ENCODE measurements at places on chromosomes 2 and 18.

DNA sequence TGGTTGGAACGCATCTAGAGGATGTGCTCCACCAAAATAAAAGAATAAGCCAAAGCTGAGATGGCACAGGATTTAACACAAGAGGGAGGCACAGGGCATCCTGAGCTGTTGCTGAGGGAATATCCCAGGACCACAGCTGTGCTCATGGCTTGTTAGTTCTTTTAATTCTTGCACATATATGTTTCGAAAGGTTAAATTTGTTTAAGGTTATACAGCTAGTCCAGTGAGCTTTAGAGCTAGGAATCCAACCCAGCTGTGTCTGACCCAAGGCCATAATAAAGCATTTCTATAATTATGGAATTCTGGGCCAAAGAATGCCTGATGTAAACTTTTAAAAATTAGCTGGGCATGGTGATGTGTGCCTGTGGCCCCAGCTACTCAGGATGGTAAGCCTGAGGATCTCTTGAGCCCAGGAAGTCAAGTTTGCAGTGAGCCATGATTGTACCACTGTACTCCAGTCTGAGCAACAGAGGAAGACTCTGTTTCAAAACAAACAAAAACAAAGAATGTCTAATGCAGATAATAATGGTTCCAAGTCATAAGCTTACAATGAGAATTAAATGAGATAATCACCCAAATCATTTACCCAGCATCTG, 66.4 kb upstream of the CCBE1 start:
- no peak for DNase-seq

DNA sequence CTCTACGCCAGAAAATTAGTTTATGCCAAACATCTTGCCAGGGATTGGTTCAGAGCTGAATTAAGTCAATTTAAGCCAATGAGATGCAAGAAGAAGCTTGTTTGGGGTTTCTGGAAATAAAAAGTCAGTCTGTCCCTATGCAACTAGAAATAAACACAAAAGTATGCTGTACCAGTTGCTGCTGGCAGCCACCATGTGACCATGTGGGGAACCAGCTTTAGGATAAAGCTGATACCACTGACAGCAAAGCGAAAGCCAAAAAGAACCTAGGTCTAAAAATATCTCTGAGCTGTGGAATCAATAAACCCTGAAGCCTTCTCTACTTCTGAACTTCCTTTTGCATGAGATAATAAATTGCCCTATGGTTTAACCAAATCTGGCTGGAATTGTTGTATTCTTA, 181.8 kb upstream of the PARD3B start:
- no peak for DNase-seq

DNA sequence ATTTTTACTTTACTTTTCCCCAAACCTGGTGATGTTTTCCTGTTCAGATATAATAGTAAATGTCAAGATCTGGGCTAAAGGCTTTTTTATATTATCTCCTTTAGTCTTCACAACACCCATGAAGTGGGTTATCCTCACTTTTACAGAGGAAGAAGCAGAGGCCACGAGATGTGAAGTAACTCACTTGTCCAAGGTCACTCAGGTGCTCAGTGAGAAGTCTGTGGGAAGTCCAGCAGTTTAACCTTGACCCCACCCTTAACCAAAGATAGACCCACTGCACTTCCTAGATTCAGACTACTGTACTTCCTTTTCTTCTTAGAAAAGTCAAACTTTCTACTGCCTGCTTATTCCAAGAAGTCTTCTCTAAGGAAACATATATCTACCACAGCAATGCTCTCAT, 56.3 kb upstream of the STAT1 start:
- no peak for DNase-seq

DNA sequence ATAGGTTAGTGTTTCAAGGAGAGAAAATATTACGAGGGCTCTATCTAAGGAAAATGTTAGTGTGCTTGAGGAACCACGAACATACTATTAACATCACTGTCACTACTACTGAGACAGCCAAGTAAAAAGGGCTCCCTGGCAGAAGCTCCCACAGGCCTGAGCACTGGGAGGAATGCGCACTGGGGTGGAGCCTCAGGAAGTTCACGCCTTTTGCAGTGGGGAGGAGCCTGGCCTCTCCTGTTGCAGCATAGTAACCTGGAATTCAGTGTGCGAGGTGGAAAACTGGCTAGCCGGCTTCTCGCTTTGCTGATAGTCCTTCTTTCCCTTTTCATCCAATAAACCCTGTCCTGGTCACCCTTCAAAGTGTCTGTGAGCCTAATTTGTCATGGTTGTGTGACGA, 250.3 kb downstream of the ERBB4 start:
- no peak for DNase-seq

GRCh38 chr18:4004183-4004829, 450.8 kb downstream of the DLGAP1 start:
- no peak for DNase-seq

- DNase-seq = peak; percentile 77
Measured at GRCh38 chr18:2971741-2972552, 41.0 kb downstream of the LPIN2 start.

- no peak for DNase-seq
Measured at GRCh38 chr2:45974762-45975408, 322.3 kb upstream of the EPAS1 start.

DNA sequence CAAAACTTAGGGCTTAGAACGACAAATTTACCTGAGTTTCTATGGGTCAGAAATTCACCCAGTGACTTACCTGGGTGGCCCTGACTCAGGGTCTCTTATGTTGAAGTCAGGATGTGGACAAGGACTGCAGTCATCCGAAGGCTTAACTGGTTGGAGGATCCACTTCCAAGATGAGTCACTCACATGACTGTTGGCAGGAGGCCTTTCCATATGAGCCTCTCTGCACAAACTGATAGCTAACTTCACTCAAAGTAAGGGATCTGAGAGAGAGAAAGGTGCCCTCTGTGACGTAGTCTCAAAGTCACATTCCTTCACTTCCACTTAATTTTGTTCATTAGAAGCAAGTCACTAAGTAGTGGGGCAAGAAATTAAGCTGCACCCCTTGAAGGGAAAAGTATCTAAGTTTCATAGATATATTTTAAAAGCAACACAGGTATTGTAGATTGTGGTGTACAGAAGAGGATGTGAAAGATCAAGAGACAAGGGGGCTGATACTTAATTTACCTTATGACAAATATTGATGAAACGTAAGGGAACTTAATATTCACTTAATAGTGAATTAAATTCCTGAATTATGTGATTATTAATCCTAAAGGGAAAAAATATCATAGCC, 48.4 kb downstream of the TANK start:
- DNase-seq = peak; percentile 7

DNA sequence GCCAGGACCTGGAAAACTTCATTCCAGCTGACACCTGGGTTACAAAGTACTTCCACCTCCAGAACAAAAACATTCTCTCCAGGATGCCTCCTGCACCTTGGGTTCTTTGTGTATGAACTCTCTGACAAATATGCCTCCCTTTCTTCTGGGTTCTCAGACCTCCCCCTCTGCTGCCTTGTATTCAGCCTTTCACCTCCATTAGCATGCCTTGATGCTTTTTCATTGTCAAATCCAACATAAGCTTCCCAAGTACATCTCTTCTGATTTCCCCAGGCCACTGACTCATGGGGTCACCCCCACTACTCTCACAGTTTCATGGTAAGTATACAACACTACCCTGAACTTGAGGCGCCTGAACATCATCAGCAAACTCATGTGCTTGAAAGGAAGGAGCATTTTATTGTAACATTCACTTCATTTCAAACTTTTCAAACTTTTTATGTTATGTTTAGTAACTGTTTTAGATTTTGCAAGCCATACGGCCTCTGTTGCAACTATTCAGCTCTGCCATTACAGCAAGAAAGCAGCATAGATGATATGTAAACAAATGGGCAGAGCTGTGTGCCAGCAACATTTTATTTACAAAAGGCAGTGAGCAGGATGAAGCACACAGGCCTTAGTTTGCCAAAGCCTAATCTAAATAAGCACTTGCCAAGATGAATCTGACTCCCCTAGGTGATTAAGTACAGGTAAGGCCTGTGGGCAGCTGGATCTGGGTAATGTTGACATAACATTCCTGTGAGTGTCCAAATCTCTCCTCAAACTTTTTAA, 32.5 kb upstream of the MRPS9 start:
- no peak for DNase-seq

DNA sequence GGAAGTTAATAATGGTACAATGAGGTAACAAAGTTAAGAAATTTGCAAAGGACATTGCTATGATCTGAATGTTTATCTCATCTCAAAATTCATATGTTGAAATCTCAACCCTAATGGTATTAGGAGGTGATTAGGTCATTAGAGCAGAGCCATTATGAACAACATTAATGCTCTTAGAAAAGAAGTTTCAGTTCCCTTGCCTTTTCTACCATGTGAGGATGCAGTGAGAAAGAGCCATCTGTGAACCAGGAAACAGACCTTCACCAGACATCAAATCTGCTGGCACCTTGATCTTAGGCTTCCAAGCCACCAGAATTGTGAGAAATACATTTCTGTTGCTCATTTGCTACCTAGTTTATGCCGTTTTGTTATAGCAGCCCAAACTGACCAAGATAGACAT, 757.6 kb downstream of the NR4A2 start:
- no peak for DNase-seq

GRCh38 chr2:48738806-48739205, 16.7 kb downstream of the LHCGR start:
- no peak for DNase-seq

DNA sequence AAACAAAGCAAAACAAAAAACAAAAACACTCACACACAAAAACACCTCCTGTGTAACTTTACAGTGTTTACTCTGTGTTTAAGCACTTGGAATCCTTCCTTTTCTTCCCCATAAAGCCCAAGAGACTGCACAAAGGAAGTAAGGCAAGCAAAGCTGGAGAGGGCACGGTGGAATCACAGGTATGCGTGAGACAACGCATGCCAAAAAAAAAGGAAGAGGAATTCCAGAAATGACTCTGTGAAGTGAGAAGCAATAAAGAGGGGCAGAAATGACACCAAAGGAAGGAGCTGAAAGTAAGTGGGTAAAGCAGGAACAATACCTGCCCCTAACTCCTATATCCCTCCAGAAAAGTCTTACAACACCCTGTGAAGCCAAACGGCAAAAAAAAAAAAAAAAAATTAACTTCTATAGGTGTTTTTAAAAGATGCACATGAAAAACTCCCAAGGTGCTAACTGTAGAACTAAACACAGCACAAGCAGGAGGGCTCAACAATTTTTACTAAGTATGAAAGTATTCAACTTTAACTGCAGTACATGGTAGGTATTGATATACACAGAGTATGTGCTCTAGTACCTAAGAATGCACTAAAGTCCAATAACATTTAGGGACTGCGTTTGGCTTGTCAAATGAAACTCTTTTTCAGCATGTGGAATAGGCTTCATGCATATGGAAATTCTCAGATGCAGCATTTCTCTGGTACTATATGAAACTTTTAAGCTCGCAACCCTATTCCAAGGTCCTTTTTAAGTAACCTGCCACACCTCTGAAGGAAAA, 9.1 kb downstream of the RND3 start:
- DNase-seq = no peak

DNA sequence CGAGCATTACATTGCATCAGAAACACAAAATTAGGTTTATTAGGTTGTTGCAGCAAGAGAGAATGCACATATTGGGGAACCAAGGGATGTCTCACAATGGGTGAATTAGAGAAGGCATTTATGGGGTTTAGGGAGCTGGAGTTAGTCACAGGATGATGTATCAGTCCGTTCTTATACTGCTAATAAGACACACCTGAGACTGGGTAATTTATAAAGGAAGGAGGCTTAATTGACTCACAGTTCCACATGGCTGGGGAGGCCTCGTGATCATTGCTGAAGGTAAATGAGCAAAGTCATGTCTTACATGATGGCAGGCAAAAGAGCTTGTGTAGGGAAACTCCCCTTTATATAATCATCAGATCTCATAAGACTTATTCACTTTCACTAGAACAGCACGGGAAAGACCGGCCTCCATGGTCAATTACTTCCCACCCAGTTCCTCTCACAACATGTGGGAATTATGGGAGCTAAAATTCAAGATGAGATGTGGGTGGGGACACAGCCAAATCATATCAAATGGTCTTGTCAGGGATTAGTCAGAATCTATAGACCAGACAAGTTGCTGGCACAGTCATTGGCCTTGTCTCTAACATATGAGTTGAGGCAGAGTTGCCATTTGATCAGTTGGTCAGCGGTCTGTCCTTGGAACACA, 61.9 kb upstream of the RBMS1 start:
- no peak for DNase-seq

DNA sequence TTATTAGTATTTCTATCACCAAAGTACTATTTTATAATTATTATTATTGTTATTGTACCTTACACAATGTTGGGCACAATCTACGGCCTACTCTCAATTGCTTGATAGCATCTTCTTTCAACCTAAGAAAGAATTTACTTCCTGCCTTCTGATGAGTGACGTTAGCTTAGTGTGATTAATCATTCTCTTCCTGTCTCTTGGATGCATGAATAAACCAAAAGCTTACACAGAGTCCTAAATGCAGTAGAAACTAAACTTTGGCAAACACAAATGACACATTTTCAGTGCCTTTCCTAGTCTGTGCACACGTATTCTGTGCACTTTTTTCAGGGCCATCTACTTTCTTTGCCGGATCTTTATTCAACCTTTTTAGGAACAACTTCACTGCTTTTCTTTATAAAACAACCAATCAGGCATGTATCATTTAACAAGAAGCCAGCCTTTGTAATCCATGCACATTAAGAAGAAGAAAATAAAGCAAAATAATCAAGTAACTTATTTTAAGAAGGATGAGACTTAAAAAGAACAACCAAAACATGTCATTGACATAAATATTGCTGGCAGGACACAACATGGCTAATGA, 19.1 kb downstream of the TRAK2 start:
- peak; percentile 30 for DNase-seq

GRCh38 chr2:105634198-105634597, 110.5 kb upstream of the NCK2 start:
- DNase-seq = no peak

- DNase-seq = no peak
Measured at GRCh38 chr2:717661-718060, 40.5 kb upstream of the TMEM18 start.

GRCh38 chr2:167196461-167197252, 308.4 kb downstream of the XIRP2 start:
- no peak for DNase-seq

DNA sequence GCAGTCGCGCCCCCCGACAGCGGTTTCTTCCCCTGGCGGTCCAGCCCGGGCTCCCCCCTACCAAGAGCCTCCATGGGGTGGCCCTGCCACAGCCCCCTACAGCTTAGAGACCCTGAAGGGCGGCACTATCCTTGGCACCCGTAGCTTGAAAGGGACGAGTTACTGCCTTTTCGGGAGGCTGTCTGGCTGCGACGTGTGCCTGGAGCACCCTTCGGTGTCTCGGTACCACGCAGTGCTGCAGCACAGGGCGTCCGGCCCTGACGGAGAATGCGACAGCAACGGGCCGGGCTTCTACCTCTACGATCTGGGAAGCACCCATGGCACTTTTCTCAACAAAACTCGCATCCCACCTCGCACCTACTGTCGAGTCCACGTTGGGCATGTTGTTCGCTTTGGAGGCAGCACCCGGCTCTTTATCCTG, 475 bp downstream of the SLC4A1AP start:
- DNase-seq = no peak

GRCh38 chr2:157460384-157460837, 16.5 kb upstream of the CYTIP start:
- DNase-seq = no peak

GRCh38 chr18:13433125-13433524, 214.6 kb downstream of the LDLRAD4 start:
- no peak for DNase-seq
